Transverse colon (tissue), 4 donors: ENCODE measurements at places on chromosomes 5 and 9. TPM values are rescaled to one million over a fixed set of nuclear protein-coding genes. Genes with fewer than 3 reads are reported as not detected.
A peak's percentile ranks its signal among the peaks of the same experiment; 100 is the strongest.

PFN3 gene
- not detected for total RNA-seq

TXNDC8 gene
- not detected for total RNA-seq

OMD gene
- total RNA-seq = 0.80 TPM

DNA sequence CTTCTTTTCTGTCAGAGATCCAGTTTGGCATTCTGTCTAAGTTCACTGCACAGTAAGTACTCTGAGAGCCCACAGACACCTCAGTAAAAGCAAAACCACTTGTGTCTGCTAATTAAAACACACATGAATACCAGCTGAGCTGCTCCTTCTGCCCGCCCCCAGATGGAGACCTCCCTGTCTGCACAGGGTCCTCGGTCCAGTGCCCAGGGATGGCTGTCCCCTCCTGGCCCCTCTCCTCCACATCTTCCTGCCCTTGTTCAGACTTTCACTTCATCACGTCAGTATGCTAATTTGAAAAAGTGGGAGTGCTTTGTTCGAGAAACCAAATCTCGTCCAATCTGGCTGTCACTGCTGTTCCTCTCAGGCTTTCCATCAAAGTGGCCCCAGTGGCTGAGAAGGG lies 43.5 kb downstream of the LIX1 start:
- H3K27me3 ChIP-seq = no peaks in the 10 kb centered on the region
- H3K4me1 ChIP-seq = no peaks in the 10 kb centered on the region
- H3K4me3 ChIP-seq = no peak overlapping the region
- H3K27ac ChIP-seq = no peak overlapping the region
- H3K36me3 ChIP-seq = no peaks in the 10 kb centered on the region

- no peak overlapping the region for H3K27ac ChIP-seq
- H3K4me1 ChIP-seq = peaks cover 14% of the 10 kb centered on the region
- no peak overlapping the region for H3K4me3 ChIP-seq
These were observed 2.5 kb upstream of the GPX3 start for GRCh38 chr5:151017897-151018296.

DNA sequence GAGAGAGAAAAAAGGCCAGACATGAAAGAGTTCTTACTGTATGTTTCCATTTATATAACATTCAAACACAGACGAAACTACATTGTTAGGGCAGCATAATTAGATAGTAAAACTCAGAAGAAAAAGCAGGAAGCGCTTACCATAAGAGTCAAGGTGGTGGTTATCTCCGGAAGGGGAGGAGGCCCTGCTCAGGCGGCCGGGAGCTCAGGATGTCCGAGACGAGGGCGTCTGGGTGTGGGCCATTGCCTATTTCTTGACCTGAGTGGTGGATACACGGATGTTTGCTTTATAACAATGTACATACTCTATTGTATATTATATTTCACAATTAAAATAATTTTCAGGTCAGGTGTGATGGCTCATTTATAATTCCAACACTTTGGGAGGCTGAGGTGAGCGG lies 80.9 kb upstream of the COL5A1 start:
- no peak for DNase-seq
- no peak overlapping the region for H3K4me3 ChIP-seq
- no peaks in the 10 kb centered on the region for H3K36me3 ChIP-seq
- H3K27me3 ChIP-seq = no peaks in the 10 kb centered on the region
- no peak overlapping the region for H3K27ac ChIP-seq
- H3K4me1 ChIP-seq = no peaks in the 10 kb centered on the region

DNAJC18 gene
- 3.6 TPM for total RNA-seq

FAM221B gene
- total RNA-seq = not detected

FOXD4L4 gene
- not detected for total RNA-seq

KCNMB1 gene
- 10.0 TPM for total RNA-seq

DNA sequence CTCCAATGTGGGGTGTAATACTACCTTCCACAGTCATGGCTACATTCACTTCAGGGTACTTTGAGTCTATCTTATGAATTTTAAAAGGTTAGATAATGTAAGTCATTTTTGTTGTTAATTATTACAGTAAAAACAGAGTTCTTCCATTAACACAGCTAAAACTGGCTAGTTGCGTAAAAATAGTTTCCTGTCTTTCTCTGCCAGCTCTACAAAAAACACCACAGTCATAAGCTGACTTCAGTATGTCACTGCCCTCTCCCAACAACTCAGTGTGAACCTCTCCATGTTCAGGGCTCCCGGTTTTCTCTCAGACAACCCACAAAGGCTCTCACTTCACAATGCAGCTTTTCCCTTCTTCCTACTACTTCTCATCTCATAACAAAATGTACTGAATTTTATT lies 84.8 kb upstream of the ITGA1 start:
- no peak overlapping the region for H3K27ac ChIP-seq
- H3K4me3 ChIP-seq = no peak overlapping the region
- H3K4me1 ChIP-seq = no peaks in the 10 kb centered on the region
- no peak for DNase-seq
- H3K36me3 ChIP-seq = no peaks in the 10 kb centered on the region
- no peaks in the 10 kb centered on the region for H3K27me3 ChIP-seq

GRCh38 chr5:74401281-74401945 lies 239.1 kb downstream of the ENC1 start:
- DNase-seq = no peak
- no peak overlapping the region for H3K4me3 ChIP-seq
- no peaks in the 10 kb centered on the region for H3K27me3 ChIP-seq
- no peak overlapping the region for H3K27ac ChIP-seq

GRCh38 chr5:84683594-84683993 lies 298.9 kb upstream of the EDIL3 start:
- no peak overlapping the region for H3K27ac ChIP-seq
- H3K27me3 ChIP-seq = no peaks in the 10 kb centered on the region
- DNase-seq = no peak
- no peaks in the 10 kb centered on the region for H3K4me1 ChIP-seq

GCNT4 gene
- total RNA-seq = 4.0 TPM

DNA sequence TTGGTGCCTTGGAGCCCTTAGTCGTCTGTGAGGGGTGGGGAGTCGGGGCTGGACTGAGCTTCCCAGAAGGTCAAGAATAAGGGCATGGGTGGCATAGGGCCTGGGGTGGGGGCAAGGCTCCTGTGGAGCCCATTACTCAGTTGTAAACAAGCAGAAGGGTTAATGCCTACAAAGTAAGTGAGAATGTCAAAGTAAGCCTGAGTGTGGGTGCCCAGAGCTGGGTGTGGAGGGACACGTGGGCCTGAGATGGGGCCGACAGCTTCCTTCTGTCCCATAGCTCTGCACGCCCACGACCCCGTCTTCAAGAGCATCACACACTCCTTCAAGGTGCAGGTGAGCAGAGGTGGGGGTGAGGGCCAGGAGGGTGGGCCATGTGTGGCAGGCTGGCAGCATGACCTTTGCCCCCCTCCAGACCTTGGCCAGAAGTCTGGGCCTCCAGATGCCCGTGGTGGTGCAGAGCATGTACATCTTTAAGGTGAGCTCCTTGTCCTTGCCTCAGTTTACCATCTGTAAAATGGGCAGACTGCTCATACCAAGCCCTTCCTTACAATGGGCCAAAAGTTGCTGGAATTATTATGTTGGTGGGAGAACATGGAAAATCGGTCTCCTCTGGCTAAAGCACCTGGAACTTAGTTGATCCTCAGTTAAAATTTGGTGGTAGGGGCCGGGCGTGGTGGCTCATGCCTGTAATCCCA lies 11.1 kb downstream of the DOLK start:
- no peak overlapping the region for H3K27ac ChIP-seq
- no peak overlapping the region for H3K4me3 ChIP-seq
- H3K27me3 ChIP-seq = no peaks in the 10 kb centered on the region
- DNase-seq = no peak

DNA sequence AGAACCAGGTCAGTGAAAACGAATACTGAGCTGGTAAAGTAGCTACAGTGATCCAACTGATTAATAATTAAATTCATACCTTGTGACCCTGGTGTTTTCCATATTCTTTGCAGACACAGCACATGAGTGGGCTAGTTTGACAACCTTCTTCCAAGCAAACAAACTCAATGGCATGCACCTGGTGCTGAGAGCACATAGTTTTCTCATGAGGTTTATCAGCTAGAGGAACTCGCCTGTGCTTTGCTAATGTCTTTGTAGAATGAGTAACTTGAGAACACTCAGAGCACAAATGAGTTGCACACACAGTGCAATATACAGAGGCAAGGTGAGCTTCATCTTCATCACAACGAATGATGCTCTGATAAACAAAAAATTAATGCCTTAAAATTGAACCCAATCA lies 12.6 kb downstream of the TRIM23 start:
- H3K27ac ChIP-seq = no peak overlapping the region
- H3K27me3 ChIP-seq = no peaks in the 10 kb centered on the region
- H3K36me3 ChIP-seq = peaks cover 75% of the 10 kb centered on the region

- DNase-seq = no peak
- no peak overlapping the region for H3K4me3 ChIP-seq
- H3K27ac ChIP-seq = no peak overlapping the region
- no peaks in the 10 kb centered on the region for H3K36me3 ChIP-seq
- H3K4me1 ChIP-seq = no peaks in the 10 kb centered on the region
These were observed 2.0 kb downstream of the PPP3R2 start for GRCh38 chr9:101592788-101593187.

DRD1 gene
- total RNA-seq = not detected

- H3K4me3 ChIP-seq = no peak overlapping the region
- DNase-seq = peak; percentile 40
These were observed 117.5 kb upstream of the BOD1 start for GRCh38 chr5:173733831-173734501.

F12 gene
- total RNA-seq = 2.6 TPM

SPAG8 gene
- total RNA-seq = not detected

- H3K4me3 ChIP-seq = no peak overlapping the region
- H3K27ac ChIP-seq = peak overlapping the region; percentile 72
These were observed 33.4 kb upstream of the NCS1 start for GRCh38 chr9:130138791-130139190.

- no peaks in the 10 kb centered on the region for H3K36me3 ChIP-seq
- peaks cover 30% of the 10 kb centered on the region for H3K4me1 ChIP-seq
- peak; percentile 47 for DNase-seq
- no peaks in the 10 kb centered on the region for H3K27me3 ChIP-seq
These were observed 663 bp upstream of the SMIM27 start for GRCh38 chr9:32551276-32552051.

- no peaks in the 10 kb centered on the region for H3K4me1 ChIP-seq
- H3K36me3 ChIP-seq = no peaks in the 10 kb centered on the region
- H3K27ac ChIP-seq = no peak overlapping the region
- no peak for DNase-seq
These were observed 40.0 kb downstream of the MARCHF6 start for GRCh38 chr5:10393491-10393890.

DNA sequence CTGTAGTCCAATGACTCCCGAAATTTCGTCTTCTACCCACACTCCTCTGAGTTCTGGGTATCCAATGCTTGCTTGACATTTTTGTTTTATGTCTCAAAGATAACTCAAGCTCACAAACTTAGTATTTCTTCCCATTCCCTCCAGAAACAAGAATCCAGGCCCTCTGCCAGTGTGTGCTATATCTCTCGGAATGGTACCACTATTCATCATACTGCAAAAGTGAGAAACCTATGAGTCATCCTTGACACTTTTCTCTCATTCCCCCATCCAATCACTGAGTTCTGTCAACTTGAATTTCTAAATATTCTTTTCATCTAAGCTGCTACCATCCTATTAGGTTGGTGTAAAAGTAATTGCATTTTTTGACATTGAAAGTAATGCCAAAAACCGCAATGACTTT lies 9.8 kb downstream of the SLC12A2 start:
- DNase-seq = no peak
- H3K36me3 ChIP-seq = no peaks in the 10 kb centered on the region
- no peak overlapping the region for H3K4me3 ChIP-seq
- H3K27ac ChIP-seq = no peak overlapping the region
